A549 treated with Mapracorat at 1 μM for 4 hours (cell line): ENCODE measurements at places on chromosomes 2 and 18. TPM values are rescaled to one million over a fixed set of nuclear protein-coding genes. Genes with fewer than 3 reads are reported as not detected.

CHST9 gene
- total RNA-seq, result not detected in 5 replicates

MYO7B gene
- total RNA-seq, result 0.09 to 0.24 TPM (median 0.14 TPM) in 5 replicates

ATOH8 gene
- 12.7 to 16.8 TPM (median 16.4 TPM) in 5 replicates for total RNA-seq

DNAH6 gene
- 0.02 to 0.12 TPM (median 0.05 TPM) in 5 replicates for total RNA-seq

ANKRD30B gene
- not detected in 5 replicates for total RNA-seq

SALL3 gene
- total RNA-seq, result not detected in 5 replicates

TDRD15 gene
- total RNA-seq, result not detected in 5 replicates

SLC8A1 gene
- total RNA-seq, result 0.26 to 0.36 TPM (median 0.34 TPM) in 5 replicates

IHH gene
- total RNA-seq, result 0.30 to 0.89 TPM (median 0.53 TPM) in 5 replicates

CCBE1 gene
- total RNA-seq, result 7.3 to 16.3 TPM (median 13.3 TPM) in 5 replicates

ADAM23 gene
- total RNA-seq, result 8.4 to 10.2 TPM (median 9.2 TPM) in 5 replicates

KIF3C gene
- 37.6 to 50.4 TPM (median 44.4 TPM) in 5 replicates for total RNA-seq

C2orf72 gene
- total RNA-seq, result 4.8 to 7.5 TPM (median 6.2 TPM) in 5 replicates

EFR3B gene
- total RNA-seq, result 10.0 to 10.5 TPM (median 10.3 TPM) in 5 replicates

SDC1 gene
- 148 to 201 TPM (median 187 TPM) in 5 replicates for total RNA-seq

CPO gene
- 0.11 to 0.13 TPM in 2 of 5 replicates, not detected in the others for total RNA-seq

MEMO1 gene
- total RNA-seq, result 74.5 to 82.1 TPM (median 79.0 TPM) in 5 replicates

INHBB gene
- total RNA-seq, result 16.3 to 29.2 TPM (median 20.2 TPM) in 5 replicates

COL4A4 gene
- total RNA-seq, result 1.1 to 2.5 TPM (median 1.7 TPM) in 5 replicates

DYNAP gene
- not detected in 5 replicates for total RNA-seq

LIPG gene
- 0.16 to 0.41 TPM (median 0.21 TPM) in 5 replicates for total RNA-seq

NDC80 gene
- total RNA-seq, result 12.5 to 15.4 TPM (median 13.3 TPM) in 5 replicates

OTOF gene
- 0.03 to 0.21 TPM (median 0.15 TPM) in 5 replicates for total RNA-seq

CREG2 gene
- 6.8 to 13.4 TPM (median 11.9 TPM) in 5 replicates for total RNA-seq

NUP35 gene
- total RNA-seq, result 30.1 to 37.4 TPM (median 31.3 TPM) in 5 replicates

CHST10 gene
- total RNA-seq, result 13.3 to 15.5 TPM (median 14.9 TPM) in 5 replicates

CCDC85A gene
- total RNA-seq, result 0.22 to 0.27 TPM (median 0.24 TPM) in 5 replicates

EPG5 gene
- total RNA-seq, result 3.3 to 4.1 TPM (median 3.8 TPM) in 5 replicates
